HFFc6 (cell line): ENCODE measurements at places on chromosomes 7 and 10. TPM values are rescaled to one million over a fixed set of nuclear protein-coding genes. Genes with fewer than 3 reads are reported as not detected.

Gene EBLN1
- not detected in 3 replicates for total RNA-seq

Gene SYT15B
- 0.33 to 2.3 TPM in 2 of 3 replicates, not detected in the other for total RNA-seq

Gene AHR
- 42.2 and 44.5 TPM in 2 replicates for total RNA-seq

DNA sequence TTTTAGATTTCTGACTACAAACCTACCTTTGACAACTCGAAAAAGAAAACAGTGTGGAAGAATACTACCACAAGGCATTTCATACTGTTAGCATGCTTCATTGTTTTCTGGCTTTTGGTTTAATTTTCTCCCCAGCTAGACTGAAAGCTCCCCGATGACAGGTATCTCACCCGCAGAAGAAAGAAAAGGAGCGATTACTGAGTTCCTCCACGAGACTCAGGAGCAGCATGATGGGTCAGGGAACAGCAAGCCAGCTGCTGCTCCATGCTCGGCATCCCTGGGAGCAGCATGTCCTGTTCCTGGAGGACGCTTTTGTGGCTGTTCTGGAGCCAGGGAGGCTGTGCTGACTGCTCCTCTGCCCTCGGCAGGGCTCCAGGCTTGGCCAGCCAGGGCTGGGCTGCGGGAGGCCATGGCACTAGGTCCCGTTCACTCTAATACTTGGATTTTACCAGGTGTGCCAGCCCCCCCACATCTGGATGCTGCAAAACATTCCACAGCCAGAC lies 133.4 kb downstream of the PRKAG2 start:
- DNase-seq, result no peak

DNA sequence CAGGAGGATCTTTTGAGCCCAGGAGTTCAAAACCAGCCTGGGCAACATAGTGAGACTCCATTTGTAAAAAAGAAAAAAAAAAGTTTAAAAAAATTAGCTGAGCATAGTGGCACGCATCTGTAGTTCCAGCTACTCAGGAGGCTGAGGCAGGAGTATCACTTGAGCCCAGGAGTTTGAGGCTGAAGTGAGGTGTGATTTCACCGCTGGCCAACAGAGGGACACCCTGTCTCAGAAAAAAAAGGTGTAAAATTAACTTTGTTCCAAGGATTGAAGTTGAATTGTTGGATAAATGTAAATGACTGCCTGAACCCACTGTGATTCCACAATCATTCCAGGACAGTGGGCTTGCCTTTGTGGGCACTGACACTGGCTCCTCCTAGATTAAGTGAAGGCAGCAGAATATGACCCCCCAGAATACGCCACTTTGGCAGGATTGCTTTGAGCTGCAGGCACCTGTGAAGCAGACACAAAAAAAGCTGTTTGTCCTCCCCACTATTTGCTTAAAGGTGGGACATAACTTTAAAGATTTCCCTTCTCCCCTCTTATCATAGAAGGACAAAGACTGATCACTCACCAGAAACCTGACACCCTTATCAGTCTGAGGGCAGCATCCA lies 57.2 kb upstream of the FOXI2 start:
- no peak for DNase-seq

Gene ATRNL1
- 0.08 TPM in 1 of 3 replicates, not detected in the others for total RNA-seq

Gene LRMDA
- total RNA-seq, result 0.06 TPM in 1 of 3 replicates, not detected in the others

DNA sequence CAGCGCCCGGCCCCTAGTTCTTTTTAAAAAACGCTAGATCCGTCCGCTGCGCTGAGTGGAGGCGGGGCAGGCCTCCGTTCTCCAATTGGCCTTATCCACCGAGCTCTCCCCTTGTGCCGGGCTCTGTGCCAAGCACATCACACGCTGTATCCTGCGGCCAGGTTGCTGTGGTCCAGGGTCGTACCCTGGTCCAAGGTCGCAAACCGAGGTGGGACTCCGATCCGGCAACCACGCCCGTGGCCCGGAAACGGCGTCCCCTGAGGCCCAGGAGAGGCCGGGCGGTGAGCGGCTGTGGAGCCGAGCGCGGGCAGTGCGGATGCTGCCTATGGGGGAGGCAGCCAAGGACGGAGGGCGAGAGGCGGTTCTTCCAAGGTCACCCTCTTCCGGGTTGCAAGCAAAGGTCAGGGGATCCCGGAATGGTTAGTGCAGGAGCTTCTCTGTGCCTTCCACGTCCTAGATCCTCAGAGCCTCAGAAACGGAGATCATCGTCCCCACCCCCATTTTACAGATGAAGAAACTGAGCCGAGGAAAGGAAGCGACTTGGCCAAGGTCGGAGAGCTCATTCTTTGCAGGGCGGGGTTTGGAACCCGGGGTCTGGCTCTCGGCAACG lies 72.4 kb upstream of the LRRC4 start:
- DNase-seq, result no peak

Gene VPS37D
- total RNA-seq, result 2.7 to 3.5 TPM (median 2.7 TPM) in 3 replicates

GRCh38 chr10:11863353-11864109 lies 40.4 kb downstream of the PROSER2 start:
- no peak for DNase-seq

Gene DAGLB
- 29.2 to 35.6 TPM (median 35.0 TPM) in 3 replicates for total RNA-seq

Gene CC2D2B
- not detected in 3 replicates for total RNA-seq

- no peak for DNase-seq
Measured at GRCh38 chr10:107417446-107417845, 252.9 kb upstream of the SORCS1 start.

DNA sequence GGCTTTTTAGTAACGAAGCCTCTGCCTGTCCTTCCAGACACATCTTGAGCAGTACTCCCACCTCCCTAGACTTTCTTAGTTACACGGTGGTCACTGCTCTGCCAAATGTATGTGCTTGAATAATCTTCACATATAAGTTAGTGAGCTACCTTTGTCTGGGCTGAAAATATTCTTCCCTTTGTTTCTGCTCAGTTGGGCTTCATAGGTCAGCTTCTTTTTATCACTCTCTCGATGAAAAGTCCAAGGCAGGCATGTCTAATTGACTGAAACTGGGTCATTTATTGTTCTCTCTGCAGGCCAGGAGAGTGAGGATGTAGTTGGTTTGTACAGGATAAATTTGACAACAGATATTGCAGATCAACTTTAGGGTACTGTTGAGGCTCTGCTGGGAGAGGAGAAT lies 636.7 kb upstream of the IGFBP3 start:
- no peak for DNase-seq

Gene FFAR4
- not detected in 3 replicates for total RNA-seq

Gene TACC2
- 15.2 to 20.7 TPM (median 15.9 TPM) in 3 replicates for total RNA-seq

DNA sequence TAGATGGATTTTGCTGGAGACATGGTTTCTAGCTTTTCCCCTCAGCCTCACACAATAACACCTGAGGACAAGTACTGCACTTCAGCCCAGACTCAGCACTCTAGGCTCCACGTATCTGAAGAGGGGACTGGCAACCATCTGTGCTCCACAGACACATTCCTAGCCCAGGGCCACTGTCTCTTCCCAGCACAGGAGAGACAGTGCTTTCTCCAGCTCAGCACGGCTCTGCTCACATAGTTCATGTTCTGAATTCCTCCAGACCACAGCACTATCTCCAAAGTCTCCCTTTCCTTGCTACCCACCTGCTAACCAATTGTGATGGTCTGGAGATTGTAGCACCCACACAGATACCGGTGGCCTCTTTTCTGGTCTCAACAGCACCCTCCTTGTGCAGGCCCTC lies 114.5 kb downstream of the HTR7 start:
- no peak for DNase-seq
